ENCODE measurements at places on chromosomes 11 and 22. TPM values are rescaled to one million over a fixed set of nuclear protein-coding genes. Genes with fewer than 3 reads are reported as not detected.

GRCh38 chr11:134429106-134429505 is 17.1 kb upstream of the B3GAT1 start:
- DNase-seq = no peak

DNA sequence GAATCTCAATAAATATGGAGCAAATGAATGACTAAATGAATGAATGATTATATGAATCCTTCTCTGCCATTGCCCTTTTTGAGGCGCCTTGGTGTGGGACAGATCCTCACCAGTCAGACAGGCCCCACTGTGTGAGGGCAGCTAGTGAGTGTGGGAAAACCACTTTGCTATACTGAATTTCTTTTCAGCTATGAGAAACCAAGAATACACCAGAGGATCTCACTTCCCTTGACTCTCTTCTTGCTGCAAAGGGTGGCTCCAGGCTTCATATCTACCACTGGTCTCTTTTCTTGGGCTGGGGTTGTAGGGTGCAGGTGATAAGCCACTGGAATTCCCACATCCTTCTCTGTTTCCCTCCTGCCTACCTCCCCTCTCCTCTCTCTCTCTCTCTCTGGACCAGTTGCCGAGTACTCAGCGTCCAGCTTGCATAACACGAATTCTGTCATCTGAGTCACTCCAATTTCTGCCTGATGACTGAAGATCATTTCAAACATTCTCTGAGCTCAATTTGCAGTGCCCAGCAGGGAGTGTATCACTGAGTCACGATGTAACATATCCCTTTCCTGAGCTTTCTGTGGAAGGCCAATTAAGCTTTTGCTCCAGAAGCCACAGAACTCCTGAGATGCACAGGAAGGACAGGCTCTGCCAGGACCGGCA is 304.3 kb upstream of the NCAM1 start:
- DNase-seq = no peak

- no peak for DNase-seq
Measured at GRCh38 chr11:41051919-41052635, 407.4 kb downstream of the LRRC4C start.

DNA sequence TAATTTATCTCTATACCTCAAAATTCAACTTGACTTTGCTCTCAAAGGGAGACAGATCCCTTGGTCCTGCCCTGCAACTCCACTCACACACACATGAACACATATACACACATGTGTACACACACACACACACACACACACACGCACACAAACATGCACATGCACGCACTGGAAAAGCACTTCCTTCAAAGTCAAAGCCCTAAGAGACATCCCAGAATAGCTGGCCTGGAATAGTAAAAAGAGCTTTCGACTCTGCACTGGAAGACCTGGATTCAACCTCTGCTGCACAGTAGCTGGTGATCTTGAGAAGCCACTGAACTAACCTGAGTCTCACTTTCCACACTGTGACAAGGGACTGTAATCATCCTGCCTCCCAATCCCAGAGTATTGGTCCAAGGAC is 26.8 kb downstream of the TENM4 start:
- DNase-seq = peak; percentile 23

APOL4 gene
- polyA plus RNA-seq = 11.8 TPM

PAFAH1B2 gene
- polyA plus RNA-seq = 49.2 TPM
